ENCODE measurements at places on chromosomes 4 and X.

DNA sequence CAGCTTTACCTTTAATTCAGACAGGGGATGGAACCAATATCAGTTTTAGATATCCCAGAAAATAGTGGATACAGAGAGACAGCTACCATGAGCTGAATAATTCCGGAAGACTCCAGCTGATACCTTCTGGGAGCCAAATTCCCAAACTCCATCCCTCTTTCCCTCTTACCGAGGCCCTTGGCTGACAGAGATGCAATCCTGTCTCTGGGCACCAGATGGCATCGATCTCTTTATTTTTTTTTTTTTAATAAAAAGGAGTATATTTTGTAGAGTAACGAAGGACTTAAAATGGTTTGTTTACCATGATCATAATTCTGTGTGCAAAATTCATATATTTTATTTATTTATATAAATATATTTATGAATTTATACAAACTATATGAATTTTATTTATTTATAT is 31.0 kb downstream of the RAB40A start:
- no peak for DNase-seq

GRCh38 chrX:150238632-150239382 is 124.3 kb upstream of the MAMLD1 start:
- no peak for DNase-seq

DNA sequence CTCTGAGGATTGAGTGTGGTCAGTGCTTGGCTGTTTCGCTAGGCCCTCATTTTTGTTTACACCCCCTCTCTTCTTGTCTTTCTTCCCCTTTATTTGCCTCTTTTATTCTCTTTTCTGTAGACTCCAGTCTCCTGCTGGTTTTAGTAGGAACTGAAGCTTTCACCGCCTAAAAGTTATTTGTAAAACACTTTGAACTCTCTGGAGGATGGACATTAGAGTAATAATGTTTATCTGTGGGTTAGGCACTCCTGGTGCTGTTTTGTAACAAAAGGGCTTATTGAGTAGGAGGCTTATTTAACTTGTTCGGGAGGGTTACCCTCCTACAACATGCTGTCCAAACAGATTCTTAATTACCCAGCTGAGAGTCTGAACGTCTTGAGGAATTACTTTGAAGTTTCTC is 1.6 kb upstream of the ARHGAP10 start:
- no peak for DNase-seq

DNA sequence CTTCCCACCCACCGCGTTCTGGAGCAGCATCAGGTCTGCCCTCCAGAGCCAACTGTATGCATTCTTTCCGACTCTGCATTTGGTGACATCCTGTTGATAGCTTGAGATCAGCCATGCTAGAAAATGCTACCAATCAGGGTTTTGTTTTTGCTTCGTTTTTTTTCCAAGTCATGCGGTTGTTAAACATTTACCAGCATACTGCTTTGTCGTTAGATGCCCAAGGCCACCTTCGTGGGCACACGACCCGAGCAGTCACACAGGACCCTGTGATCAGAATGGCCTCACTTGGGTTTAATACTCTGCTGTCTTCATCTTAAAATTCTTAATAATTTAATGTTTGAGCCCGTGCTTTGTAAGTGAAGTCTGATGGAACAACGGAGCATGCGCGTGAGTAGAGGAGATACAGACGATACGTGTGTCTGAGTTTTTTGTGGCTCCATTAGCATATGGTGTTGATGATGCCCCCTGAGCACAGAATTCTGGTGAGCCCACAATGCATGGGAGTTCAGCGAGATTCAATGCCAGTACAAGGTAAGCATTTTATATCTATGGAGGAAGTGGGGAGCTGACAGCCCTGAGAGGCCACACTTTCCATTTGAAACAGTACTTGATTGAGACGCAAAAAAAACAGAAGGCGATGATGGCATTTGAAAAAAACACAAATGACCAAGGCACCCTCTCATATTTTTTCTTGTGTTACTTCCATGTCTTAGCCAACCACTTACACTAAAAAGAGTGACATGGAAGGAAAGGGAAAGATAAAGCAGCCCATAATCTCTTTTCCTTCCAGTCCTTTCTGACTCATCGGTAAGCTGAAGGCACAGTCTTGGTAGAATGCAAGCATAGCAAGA is 323.6 kb downstream of the BCOR start:
- no peak for DNase-seq

GRCh38 chr4:11732155-11732554 is 303.5 kb upstream of the HS3ST1 start:
- DNase-seq = no peak

DNA sequence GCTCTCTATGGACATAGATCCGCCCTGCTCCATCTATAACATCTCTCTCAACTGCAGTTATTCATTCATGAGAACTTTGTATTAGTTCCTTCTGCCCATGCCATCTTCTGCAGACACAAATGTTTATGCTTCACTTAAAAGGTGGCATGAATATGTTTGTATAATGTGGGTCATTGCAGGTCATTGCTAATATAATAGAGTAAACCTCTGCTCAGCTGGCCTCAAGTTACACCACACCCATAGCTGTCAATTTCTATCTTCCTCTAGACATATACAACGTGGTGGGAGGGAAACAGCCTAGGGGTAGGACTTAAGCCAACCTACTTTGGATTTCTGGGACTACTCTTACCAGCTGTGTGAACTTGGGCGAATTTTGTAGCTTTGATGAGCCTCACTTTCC is 129.8 kb downstream of the ATXN3L start:
- DNase-seq = no peak

GRCh38 chr4:130393642-130394041 is 1297.7 kb downstream of the C4orf33 start:
- no peak for DNase-seq

DNA sequence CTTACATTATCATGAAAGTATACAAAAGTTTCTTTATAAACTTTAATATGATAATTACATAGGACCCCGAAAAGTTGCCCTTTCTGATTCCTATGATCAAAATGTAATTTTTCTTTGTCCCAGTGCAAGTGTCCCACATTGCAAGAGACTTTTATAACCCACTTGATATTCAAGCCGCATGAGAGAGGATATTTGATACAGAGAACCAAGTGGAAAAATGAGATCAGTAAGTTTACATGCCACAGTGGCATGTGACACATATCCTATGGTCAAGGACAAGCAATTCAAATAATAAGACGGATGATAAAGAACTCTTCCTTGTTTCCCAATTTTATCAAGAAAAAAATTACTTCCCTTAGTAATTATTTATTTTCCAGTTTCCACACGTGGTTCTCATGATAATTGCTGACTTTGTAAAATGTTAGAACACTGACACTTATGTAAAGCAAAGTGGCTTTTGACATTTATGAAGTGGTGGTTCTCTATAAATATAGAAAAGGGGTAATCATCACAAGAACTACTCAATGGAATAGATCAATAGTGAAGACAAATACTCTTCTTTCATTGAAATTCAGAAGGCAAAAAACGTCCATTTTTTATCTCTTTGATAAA is 273.7 kb upstream of the NOCT start:
- DNase-seq = no peak

DNA sequence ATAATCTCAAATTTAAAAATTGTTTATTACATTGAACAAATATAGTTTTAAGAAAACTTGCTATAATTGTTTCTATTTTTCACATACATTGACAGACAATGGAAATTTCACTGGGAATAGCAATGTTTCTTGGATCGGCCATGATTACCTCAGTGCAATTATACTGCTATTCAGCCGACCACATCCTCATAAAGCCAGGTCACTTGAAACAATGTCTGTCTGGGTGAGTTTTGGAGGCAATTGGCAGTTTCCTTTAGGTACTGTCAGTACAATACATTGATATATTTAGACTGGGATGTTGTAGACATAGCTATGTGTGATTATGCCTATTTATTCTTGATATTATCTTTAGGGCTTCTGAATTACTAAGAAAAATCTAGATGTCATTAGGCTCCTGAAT is 89.5 kb upstream of the VEGFC start:
- no peak for DNase-seq

DNA sequence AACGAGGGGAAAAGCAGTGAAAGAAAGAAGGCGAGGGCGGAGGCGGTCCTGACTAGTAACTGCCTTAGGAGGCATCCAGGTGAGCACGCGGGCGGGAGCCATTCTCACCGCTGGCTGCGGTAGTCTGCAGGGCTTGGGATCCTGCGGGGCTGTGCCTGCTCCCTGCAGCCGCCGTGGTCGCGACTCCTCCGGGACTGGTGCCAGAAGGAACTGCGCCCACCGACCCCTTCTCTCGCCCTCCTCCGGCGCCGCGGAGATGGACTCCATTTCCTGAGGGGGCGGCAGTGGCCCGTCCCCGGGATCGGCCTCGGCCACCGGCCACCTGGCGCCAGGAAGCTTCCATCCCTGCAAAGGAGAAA is 543 bp downstream of the NFXL1 start:
- no peak for DNase-seq

DNA sequence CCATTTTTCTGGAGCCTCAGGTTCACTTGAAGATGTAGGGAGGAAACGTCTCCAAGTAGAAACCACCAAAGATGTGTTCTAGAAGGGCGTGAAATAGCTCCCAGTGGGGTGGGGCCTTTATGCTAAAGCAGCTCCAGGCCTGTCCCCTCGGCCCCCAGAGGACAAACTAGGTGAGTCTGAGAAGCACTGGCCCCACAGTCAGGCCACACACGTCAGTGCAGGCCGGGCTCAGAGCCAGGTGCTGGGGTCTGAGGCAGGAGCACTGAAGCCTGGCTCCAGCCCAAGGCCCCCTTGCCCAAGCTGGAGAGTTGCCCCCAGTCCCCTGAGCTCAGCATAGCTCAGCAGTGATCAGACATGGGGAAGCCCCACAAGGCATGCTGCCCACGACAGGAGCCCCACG is 95.4 kb upstream of the PSAPL1 start:
- no peak for DNase-seq

DNA sequence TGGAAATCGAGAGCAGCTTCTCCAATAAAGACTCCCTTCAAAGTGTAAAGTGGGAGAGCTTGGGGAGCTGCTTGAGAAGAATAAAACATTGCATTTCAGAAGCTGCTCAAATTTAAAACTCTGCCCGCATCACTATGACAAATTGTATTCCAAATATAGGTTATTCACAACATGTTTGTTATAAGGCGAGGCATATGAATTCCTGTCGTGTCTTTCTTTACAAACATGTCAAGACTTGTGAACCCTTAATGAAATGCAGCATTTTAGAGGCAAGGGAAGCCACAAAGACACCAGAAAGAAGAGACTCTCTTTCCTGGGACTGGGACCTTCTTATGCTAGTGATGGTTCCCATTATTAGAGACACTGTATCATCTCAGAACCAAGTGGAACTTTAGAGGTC is 311.2 kb downstream of the DHX15 start:
- no peak for DNase-seq

GRCh38 chr4:161704040-161704439 is 459.8 kb downstream of the FSTL5 start:
- no peak for DNase-seq

GRCh38 chrX:12034741-12035140 is 103.5 kb upstream of the FRMPD4 start:
- no peak for DNase-seq

GRCh38 chr4:119664168-119664907 is 35.7 kb upstream of the PDE5A start:
- DNase-seq = no peak

DNA sequence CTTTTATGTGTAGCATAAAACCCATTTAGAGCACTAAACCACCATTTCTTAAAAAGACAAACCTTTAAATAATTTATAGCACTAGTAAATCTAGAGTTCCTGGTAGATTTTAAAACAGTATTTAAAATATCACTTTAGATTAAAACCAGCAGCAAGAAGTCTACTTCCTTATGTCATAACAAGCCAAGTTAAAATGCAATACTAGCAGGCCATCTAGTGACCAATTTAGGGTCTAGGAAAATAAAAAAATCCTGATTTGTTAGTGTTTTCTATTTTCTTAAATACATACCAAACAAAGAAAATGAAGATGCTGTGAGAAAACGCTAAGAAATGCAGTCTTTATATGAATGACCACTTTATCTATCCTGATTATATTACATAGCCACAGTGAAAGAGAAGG is 53.9 kb downstream of the PAPSS1 start:
- DNase-seq = no peak

- DNase-seq = no peak
Measured at GRCh38 chr4:41918278-41918677, 17.0 kb upstream of the TMEM33 start.

DNA sequence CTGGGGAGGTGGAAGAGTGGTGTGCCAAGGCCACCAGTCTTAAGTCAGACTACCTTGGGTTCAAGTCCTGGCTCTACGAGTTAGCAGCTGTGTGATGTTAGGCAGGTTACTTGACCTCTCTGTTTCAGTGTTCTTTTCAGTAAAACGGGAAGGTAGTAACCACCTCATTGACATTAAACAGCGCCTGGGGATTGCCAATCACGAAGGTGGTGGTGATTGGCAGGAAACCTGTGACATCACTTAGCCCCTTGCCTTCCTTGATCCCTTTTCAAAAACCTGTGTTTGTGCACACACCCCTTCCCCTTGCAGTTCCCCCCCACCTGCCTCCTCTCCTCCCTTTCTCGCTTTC is 7.6 kb downstream of the KLF3 start:
- no peak for DNase-seq

GRCh38 chr4:77432717-77433417 is 172.8 kb upstream of the CXCL13 start:
- no peak for DNase-seq

DNA sequence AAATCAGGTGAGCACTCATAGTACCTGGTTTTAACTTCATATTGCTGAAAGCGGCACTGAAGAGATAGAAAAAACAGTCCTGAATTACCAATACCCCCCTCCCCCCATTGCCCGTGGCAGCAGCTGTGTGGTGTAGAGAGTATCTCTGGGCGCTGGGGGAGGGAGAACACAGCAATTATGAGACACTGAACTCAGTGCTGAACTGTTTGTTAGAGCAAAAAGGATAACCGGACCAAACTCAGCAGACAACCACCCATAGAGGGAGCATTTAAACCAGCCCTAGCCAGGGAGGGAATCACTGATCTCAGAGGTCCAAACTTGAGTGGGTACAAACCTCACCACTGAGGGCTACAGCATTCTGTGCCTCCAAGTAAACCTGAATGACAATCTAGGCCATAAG is 457.4 kb upstream of the TEX13C start:
- DNase-seq = no peak

DNA sequence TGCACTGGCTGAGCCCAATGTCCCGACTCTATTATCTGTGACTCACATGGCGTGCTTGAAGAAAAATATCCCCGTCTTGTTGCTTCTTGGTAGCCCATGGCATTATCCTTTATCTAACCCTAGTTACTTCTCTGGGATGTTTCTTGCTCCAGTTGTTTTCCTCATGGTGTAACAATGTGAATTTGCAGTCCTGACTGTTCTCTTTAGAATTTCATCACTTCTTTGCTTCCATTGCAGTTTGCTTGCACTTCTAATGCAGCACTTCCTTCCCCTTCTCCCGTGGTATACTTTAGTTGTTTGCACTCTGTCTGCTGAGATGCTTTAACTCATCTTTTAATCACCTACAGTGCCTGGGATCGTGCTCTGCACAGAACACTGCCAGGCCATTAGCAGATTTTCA is 126.9 kb downstream of the MAML3 start:
- no peak for DNase-seq

- no peak for DNase-seq
Measured at GRCh38 chrX:150005027-150005426, 66.7 kb upstream of the EOLA2 start.

- no peak for DNase-seq
Measured at GRCh38 chrX:9955506-9955905, 11.7 kb upstream of the CLDN34 start.
